Activated CD4-positive, alpha-beta T cell treated with anti-CD3 and anti-CD28 coated beads for 4 hours (primary cell): ENCODE measurements at places on chromosomes 5 and 9.

DNA sequence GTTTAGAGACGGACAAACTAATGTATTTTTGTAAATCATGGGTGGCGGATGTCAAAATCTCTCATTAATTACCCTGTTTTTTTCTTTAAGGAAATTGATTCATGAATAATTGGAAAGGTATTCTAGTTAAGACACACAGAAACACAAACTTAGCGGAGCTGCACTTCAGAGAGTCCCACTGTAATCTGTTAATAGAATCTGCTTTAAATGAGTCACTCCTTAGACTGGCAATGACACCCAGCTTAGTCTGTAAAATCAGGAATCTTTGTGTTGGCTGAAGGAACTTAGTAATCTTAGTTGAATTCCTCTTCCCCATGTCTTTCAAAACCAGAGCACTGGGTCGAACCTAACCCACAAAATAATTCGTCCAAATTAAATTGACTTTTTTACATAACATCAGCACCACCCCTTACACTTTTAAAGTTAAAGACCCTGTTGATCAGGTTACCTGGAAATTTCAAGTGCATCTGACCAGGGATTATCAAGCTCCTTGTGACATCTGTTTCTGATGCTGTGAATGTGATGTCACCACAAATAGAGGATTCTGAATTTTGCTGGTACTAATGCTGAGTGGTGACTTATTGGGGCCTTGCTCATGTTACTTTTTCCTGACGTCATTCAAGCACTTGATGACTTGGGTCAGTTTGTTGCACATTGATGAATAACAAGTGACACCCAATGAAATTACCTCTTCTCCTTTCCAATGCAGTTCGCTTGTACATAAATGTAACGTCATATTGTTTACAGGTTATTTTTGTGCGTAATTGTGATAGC, 313.6 kb downstream of the KCTD16 start:
- no peak for DNase-seq

DNA sequence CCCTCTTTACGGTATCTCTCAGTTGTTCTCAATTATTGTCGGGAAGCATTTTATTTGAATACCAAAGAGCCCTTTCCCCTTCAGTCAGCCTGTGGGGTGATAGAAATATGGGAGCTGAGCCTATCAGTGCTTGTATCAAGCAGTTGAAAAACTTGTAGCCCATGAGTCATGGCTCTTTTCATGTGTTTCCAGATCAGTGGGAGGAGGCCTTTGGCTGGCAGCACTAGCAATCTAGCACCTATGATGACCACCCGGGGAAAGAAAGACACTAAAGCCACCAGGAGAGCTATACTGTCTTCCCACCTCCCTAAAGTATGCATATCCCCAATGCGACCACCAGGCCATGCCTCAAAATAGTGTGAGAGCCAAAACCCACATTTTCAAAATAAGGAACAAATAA, 696.9 kb upstream of the C9orf72 start:
- DNase-seq: no peak

DNA sequence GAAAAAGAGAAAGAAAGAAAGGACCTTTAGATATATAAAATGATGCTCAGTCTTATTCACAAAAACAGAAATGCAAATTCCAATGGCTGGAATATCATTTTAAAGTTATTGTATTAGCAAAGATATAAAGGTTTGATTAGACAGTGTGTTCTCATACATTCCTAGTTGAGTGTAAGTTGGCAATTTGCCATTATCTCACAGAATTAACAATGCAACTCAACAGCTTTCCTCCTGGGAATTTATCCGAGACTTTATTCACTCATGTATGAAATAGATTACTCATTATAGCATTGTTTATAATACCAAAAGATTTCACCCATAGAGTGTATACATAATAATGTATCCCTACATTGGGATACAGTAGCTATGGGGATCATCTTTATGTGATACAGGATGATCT, 27.1 kb upstream of the MLLT3 start:
- DNase-seq: no peak

GRCh38 chr5:30937070-30937469, 256.4 kb upstream of the CDH6 start:
- no peak for DNase-seq

GRCh38 chr9:121853617-121854395, 202.4 kb downstream of the DAB2IP start:
- no peak for DNase-seq

GRCh38 chr5:168851902-168852321, 272.7 kb upstream of the PANK3 start:
- no peak for DNase-seq

DNA sequence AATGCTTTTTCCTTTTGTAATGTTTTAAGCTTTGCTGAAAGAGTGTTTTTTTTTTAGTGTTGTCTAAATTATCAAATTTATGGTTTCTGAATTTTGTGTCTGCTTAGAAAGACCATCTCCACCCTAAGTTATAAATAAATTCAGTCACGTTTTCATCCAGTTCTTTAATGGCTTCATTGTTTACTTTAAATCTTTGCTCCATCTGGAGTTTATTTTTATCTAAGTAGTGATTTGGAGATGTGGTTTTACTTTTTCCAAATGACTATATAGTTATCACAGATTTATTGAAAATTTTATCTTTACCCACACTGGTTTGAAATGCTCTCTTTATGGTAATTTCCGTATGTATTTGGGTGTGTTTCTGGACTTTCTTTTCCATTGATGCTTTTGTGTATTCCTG, 577.2 kb upstream of the ZNF608 start:
- no peak for DNase-seq

DNA sequence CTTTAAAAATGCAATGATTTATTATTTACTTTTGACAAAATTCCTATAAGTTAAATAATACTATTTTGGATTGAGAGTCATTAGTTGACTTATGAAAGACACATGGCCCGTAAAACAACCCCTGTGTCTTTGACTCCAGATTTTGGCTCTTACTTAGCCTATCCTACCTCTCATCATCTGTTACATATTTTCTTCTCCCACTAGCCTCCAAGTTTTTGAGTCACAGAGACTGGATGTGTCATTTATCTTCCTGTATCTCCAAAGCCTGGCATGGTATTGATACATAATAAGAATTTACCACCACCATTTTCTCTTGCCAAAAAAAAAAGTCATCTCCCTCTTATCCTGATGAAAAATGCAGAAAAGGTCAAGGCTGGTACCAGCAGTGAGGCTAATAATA, 99.9 kb downstream of the GABRB2 start:
- DNase-seq: no peak
